ENCODE measurements at places on chromosomes 3 and 15.

DNA sequence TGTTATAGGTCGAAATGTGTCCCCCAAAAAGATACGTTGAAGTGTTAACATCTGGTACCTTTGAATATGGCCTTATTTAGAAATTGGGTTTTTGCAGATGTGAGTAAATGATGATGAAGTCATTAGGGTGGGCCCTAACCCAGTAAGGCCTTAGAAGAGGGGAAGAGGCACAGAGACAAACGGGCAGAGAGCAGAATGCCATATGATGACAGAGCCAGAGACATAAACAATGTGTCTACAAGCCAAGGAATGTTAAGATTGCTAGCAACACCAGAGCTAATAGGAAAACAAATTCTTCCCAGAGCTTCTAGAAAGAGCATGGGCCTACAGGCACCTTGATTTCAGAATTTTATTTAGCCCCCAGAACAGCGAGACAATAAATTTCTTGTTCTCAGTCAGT lies 693.1 kb upstream of the NECTIN3 start:
- DNase-seq = no peak

- DNase-seq = no peak
Measured at GRCh38 chr15:46854564-46854963, 862.7 kb upstream of the SEMA6D start.

DNA sequence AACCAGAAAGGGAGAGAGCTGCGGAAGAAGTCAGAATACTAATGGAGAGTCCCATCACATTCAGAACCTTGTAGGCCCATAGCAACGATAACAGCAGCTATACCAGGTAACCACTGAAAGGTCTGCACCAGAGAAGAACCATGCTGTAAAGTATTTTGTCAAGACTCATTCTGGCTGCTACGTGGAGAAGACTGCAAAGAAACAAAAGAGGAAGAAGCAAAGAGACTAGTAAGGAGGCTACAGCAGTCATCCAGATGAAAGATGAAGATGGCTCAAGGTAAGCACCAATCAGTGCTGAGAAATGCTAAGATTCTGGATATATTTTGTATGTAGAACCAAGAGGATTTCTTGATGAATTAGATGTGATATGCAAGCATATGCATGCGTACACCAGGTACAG lies 39.6 kb downstream of the ACAP2 start:
- no peak for DNase-seq

DNA sequence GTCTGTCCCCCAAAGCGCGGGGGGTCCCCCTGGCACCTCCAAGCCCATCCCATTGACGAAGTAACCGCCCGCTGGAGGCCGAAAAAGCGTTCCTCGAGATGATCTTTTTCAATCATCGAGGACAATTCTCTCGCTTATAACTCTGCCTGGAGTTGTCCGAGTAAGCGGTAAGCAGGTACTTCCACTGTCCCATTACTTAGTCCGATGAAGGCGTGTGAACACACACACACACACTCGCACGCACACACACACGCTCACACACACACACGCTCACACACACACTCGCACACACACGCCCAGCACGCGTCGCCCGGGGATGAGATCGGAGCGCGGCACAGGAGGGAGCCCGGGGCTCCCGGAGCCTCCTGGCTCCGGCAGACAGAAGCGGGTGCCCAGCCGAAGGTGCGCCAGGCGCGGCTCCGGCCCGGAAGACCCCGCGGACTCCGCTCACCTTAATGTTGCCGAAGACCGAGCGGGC lies 430 bp downstream of the SLCO2A1 start:
- no peak for DNase-seq

DNA sequence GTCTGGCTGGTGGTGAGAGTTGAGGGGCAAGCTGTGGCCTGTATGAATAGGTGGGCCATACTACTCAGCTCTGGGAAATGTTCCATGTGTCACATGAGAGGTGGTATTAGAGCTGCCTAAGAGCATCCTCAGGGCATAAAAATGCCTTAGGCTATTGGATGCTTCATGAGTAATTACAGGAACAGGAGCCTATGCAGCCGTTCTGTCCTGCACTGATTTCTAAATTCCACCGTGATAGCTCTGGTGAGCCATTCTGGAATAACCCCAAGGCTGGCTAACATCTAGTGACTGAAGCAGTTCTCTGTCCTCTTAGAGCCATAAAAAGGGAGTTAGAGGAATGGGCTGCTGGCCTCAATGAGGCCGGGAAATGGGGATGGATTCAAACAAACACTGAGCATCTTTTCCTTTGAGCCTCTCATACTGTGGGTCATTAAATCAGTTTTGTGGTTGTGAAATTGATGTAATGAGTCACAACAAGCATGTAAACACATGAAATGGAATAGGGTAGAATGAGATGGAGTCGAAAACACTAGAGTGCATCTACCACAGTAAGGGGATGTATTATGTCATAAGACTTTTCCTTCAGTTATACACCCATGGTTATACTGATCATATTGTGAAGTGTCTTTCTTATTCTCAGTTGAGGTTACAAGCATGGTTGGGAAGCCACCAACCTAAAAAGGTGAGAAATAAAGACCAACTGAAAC lies 41.0 kb downstream of the DGKG start:
- peak; percentile 48 for DNase-seq

All from eye (tissue), 1 donor.